Stimulated activated CD8-positive, alpha-beta memory T cell treated with anti-CD3 and anti-CD28 coated beads, Interleukin-15, amount 100 ng/mL, for 1 hour (primary cell): ENCODE measurements at places on chromosomes 1 and 21.

DNA sequence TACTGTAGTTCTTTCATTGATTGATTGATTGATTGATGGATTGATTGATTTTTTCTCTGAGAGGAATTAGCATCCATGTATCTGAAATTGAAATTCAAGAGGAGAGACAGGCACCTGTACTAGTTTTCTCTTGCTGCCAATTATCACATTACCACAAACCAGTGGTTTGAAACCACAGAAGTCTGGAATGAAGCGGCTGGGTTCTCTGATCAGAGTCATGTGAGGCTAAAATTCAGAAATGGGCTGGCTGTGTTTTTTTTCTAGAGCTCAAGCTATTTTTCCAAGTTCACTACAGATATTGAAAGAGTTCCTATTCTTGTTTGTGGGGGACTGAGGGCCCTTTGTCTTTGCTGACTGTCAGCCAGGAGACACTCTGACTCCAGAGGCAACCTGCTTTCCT is 10.0 kb downstream of the NBPF3 start:
- DNase-seq, result no peak

DNA sequence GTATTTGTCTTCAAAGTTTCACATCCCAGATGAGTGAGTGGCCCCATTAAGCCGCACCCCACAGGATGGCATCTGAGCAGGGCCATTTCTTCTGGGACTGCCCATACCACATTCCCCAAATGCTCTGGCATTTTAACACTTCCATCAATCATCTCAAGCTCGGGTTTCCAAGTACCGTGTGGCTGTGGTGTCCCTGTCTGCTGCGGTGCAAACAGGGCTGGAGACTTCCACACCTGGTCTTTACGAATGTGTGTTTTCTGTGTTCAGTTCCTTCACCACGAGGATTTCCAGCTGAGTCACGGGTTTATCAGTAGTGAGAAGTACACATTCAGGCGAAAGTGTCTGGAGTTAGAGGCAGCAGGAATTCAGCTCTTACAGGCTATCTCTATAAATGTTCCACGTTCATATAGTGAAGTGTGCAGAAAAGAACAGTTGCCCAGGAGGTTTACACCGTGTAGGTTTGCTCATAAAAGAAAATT is 195.2 kb downstream of the RHOU start:
- DNase-seq, result no peak

DNA sequence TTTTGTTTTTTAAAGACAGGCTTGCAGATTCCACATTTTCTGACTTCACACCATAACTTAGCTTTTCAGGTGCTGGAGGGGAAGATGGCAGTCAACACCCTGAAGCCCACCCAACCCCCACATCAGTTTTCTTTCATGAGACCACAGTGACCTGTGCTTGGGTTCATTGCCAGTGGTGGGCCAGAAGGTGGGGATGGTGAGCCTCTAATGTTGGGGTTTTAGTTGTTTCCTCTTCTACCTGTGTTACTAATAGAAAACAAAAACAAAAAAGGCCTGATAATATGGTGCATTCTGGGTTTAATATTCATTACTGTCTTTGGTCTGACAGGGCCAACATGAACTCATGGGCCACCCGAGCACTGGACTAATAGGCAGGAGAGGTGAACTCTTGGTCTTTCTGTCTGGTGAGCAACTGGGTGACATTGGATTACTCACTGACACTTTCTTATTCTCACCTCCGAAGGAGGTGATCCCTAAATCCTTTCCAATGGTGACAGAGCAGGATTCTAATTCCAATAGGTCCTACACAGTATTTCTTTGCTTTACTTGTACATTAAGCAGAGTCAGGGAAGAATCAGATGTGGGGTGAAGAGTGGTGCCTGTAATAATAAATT is 132.8 kb downstream of the CLIC6 start:
- DNase-seq, result no peak

- DNase-seq, result no peak
Measured at GRCh38 chr1:92833840-92834239, 2.0 kb downstream of the RPL5 start.

DNA sequence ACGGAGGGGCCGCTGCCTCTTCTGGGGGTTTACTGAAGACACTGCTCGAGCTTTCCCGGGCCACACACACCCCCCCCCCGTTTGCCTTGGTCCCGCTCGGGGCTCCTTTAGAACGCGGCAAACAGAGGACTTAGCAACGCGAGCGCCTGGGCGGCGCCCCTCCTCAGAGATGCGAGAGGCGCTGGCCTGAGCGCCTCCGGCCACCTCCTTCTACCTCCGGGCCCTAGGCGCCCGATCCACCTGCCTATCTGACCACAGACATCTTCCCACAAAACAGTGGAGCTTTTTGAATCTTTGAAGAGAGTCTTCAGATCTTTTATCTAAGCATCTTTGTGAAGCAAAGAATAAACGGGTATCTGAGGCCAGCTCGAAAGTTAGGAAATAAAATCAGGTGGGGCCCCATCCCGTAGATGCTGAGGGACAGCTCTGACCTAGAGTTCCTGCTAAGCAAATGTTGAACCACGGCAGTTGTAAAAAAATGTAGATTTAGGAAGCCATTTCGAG is 436 bp upstream of the TTLL7 start:
- peak; percentile 7 for DNase-seq

DNA sequence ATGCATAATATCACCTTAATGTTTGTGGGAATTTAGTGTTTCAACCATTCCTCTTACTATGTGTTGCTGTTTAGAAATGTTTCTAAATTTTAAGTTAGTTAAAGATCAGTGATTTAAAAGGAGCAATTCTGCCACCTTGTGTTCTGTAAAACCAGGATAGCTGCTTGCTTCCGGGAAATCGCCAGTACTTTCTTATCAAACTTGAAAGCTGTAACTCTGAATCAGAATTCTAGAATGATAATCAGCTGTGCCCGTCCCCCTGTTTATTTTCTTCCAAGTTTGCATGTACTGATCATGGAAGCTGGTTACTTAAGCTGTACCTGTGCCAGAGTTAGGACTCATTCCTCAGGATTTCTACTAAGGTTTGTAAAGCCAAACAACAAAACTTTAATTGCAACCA is 656.4 kb downstream of the LTN1 start:
- no peak for DNase-seq

- no peak for DNase-seq
Measured at GRCh38 chr1:21894034-21894881, 42.9 kb downstream of the HSPG2 start.

- DNase-seq, result no peak
Measured at GRCh38 chr1:183407474-183407873, 10.7 kb downstream of the NMNAT2 start.

- DNase-seq, result no peak
Measured at GRCh38 chr21:40839521-40839920, 7.4 kb downstream of the DSCAM start.

DNA sequence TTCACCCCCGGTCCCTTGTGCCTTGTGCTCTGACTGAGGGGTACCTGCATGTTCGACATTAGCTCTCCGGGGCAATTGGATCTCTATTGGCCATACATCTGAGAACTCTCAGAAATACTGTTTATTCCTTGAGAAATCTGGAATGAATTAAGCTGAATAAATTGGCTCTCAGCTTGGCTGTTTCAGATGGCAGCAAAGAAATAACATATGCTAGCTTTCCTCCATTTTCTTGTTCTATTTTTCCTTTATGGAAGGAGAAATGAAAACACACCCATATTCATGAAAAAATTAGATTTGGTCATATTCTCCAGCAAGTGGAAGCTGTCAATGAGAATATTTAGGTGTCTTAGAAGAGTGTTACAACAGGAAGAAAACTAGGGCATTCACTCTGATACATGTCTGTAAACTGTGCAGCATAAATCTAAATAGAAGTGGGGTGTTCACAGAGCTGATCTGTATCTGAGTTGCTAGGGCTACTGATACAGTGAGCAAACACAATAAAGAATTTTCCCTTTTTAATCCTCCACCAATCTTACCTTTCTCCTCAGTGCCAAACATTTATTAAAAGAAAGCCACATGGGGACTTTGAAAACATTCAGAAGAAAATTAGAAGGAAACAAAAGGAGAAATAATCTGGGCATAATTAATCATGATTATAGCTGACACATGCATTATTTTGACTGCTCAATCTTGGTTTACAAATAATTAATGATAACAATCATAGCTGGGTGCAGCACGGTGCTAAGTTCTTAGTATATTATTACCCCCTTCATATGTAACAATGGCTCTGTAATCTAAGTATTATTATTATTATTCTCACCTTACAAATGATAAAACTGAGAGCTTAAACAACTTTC is 671.9 kb upstream of the USP24 start:
- DNase-seq, result no peak

- no peak for DNase-seq
Measured at GRCh38 chr1:223639331-223639749, 26.2 kb downstream of the CAPN8 start.

DNA sequence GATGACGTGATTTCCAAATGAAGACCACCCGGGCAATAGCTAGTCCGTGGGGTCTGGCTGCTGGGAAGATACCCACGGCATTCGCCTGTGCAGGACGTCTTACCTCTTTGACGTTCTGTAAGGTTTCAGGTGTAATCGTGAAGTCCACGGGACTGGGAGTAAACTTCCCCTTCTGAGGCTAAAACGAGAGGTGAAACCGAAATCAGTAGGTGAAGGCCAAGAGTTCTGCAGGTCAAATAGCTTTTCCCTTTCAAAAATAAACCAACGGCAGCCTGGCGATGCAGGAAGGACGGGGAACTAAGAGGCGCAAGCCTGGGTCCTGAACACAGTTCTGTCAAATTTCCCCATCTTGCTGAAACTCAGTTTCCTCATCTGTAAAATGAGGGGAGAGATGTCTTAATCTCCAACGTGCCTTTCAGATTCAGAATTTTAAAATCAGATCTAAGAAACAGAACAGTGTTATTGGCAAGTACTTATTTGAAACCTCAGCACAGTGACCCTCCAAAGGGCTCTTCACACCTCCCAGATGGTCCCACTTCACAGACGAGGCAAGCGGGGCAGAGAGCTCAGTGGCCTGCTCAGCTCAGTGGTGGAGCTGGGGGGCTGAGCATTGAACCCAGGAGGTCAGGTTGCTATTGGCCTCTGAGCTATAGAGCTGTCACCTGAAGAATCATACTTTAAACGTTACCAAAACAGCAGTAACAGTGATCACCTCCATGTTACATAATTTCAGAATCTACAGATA is 34.7 kb downstream of the VPS26C start:
- no peak for DNase-seq

- no peak for DNase-seq
Measured at GRCh38 chr1:118266436-118266835, 81.4 kb upstream of the SPAG17 start.

- no peak for DNase-seq
Measured at GRCh38 chr1:194538453-194538852, 1352.0 kb upstream of the B3GALT2 start.

- no peak for DNase-seq
Measured at GRCh38 chr1:119869995-119870394, 26.3 kb downstream of the ADAM30 start.

- DNase-seq, result no peak
Measured at GRCh38 chr21:25515484-25516405, 91.5 kb downstream of the MRPL39 start.

GRCh38 chr21:39555911-39556590 is 56.7 kb upstream of the B3GALT5 start:
- no peak for DNase-seq

DNA sequence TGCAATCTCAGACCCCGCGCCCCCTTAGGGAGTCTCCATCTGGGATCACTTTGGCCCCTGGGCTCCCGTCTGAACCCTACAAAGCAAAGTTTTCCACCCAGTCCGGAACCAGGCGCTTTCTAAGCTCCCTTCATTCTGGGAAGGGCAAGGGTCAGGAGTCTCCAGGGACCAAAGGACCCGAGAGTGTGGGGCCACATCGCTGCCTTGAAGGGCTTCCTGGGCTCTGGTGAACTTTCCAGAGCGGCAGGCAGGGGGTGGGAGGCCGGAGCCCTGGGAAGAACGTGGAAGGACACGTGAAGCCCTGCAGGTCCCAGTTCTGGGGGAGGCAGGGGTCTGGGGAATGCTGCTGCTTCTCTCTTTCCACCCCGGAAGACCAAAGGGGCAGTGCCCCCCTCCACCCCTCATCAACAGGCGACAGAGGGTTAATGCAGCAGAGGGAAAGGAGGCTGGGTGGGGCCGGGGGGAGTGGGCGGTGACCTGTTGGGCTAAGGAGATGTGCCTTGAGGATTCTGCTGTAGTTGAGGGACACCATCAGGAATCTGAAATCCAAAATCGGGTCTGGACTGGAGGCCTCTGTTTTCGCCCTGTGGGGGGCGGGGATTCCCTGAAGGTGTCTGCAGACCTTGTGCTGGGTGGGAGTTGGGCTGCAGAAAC is 734 bp downstream of the CDK18 start:
- DNase-seq, result no peak

- DNase-seq, result no peak
Measured at GRCh38 chr1:53080041-53080440, 18.0 kb downstream of the PODN start.

DNA sequence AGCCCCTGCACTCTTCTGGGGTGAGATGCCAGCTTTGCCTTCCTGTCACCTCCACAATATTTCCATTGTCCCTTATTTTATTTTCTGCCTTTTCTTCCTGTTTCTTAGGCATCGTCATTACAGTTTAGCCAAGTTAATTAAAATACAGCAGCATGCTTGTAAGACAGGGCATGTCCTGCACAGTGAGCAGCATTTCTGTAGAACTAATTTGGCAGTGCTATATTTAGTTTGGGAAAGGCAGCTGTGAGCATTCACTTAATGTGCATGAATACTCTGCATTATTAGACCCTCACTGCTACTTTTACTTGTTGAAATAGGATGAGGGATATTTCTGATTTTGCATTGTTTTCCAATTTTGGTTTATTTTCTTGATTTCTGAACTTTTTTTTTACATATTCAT is 133.3 kb downstream of the KCNK2 start:
- no peak for DNase-seq

DNA sequence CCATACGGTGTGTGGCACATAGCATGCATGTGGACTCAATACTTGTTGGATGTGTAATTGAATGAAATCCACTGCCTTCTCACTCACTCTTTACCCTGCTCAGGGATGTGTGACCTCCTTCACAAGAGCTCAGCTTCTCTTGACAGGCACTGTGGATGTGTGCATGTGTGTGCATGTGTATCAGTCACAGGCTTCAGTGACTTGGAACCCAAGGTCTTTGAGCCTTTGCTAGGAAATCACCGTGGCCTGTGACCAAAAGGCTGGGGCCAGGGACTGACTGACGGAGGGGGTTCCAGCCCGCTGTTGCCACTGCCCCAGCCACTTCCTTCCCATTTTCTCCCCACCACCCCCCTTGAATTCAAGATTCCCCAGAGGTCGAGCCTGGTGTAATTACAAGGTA is 144.4 kb upstream of the POU3F1 start:
- DNase-seq, result no peak

- DNase-seq, result no peak
Measured at GRCh38 chr1:202989879-202990278, 17.3 kb upstream of the TMEM183A start.

DNA sequence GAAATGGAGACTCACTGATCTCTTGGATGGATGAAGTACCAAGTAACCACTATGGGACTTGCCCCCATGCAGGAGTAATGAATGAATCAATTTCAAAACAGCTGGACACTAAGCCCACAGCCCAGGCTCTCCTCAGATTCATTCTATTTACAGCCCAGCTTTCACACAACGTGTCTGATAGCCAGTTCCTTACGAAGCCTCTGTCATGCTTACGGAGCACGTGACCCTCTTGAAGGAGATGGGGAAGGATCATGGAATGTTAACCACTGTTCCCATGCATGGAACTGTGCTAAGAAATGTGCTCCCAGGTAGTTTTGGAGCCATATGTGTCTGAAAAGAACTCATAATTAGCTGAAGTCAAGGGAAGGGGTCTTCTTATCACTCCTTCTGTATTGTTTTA is 124.1 kb downstream of the KIF26B start:
- no peak for DNase-seq
